ENCODE measurements at places on chromosomes 3 and 15. TPM values are rescaled to one million over a fixed set of nuclear protein-coding genes. Genes with fewer than 3 reads are reported as not detected.

The POC1A gene
- total RNA-seq: 8.3 TPM

The GOLGA8F gene
- total RNA-seq: not detected

The SEMA3G gene
- total RNA-seq: not detected

The TRH gene
- not detected for total RNA-seq

The TRIM42 gene
- total RNA-seq: not detected

DNA sequence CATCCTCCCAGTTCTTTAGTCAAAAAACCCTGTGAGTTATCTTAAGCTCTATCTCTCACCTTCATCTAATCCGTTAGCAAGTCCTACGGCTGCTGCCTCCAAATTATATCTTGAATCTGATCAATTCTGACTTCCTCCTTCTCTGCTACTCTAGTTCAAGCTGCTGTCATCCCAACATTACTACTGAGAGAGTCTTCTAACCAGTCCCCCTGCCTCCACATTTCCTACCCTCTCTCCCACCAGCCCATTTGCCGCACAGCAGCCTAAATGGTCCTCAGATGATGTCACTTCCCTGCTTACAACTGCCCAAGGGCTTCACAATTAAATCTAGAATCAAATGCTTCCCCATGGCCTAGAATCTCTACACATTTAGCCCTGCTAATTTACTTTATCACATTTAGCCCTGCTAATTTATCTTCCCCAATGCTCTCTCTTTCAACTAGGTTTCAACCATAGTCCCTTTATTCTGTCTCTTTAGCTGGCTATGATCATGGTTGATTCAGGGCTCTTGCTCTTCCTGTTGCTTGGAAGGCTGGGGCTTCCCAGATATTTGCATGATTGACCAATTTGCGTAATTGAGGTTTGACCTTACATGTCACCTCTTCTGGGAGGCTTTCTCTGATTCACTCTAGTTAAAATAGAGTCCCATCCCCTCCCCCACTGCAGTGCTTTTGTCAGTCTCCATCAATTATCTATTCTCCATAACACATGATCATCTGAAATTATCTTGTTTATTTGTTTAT lies 11.0 kb upstream of the ARL14 start:
- DNase-seq: peak; percentile 91

DNA sequence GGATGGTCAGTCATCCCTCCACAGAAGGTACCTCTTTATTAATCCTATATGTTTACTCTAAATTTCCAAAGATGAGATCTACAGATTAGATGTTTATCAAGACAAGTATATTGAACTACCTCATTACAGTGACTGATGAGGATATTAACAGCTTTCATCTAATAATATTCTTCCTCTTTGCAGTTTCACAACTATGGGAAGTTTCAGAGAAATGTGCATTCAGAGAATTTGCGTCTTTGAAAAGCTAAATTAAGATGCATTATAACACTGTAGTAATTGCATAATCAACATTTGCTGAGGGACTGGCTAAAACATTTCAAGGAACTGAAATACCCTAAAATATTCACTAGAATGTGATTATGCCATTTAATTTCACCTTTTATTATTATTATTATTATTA lies 46.7 kb downstream of the MCF2L2 start:
- no peak for DNase-seq

DNA sequence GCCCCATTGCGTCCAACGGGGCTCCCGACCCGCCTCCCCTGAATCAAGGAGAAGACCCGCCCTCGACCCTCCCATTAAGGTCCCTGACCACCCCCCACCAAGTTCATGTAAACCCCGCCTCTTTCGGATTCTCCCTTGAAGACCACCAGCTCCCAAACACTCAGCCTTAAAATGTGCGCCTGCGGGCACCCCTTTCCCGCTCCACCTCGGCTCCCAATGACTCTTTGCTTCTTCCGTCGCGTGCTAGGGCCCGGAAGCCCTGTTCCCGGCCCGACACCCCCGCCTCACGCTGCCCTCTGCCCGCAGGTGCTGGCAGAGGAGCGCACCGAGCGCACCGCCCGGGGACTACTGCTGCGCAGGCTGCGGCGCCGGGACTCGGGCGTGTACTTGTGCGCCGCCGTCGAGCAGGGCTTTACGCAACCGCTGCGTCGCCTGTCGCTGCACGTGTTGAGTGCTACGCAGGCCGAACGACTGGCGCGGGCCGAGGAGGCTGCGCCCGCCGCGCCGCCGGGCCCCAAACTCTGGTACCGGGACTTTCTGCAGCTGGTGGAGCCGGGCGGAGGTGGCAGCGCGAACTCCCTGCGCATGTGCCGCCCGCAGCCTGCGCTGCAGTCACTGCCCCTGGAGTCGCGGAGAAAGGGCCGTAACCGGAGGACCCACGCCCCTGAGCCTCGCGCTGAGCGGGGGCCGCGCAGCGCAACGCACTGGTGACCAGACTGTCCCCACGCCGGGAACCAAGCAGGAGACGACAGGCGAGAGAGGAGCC lies 2.7 kb upstream of the LSMEM2 start:
- no peak for DNase-seq

DNA sequence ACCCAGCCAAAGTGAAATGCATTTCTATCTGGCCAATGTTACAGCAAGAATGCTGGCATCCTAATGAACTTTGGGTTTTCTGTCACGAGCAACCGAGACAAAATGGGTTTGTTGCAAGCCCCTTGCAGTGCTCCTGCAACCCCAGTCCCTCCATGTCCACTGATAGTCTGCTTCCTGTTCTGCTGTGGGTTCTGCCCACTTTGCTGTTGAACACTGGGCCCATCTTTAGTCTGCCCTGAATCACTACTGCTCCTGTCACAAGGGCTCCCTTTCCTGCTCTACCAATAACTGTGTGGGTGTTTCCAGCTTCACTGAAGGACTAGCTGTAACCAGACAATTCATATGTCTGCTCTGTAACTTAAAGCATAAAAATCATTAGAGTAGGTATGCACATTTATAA lies 12.7 kb upstream of the OXSR1 start:
- no peak for DNase-seq

GRCh38 chr3:193872265-193872753 lies 263.6 kb upstream of the HES1 start:
- DNase-seq: peak; percentile 98

DNA sequence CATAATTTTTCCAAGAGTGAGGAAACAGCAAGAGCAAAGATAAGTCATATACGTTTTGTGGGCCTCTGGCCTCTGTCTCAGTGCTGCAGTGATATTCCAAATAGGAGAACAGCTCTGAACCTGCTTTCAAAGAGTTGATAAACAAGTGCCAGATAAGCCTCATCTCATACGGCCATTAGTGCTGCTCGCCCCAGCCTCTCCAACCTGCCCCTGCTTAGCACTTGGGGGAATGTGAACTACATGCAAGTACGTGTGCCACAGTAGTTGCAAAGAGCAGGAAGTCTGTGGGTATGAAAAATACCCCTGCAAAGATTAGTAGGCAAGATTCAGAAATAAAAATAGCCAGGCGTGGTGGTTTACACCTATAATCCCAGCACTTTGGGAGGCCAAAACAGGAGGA lies 14.0 kb downstream of the DAPK2 start:
- DNase-seq: no peak

GRCh38 chr3:153103406-153103945 lies 58.5 kb upstream of the RAP2B start:
- no peak for DNase-seq

GRCh38 chr3:114856835-114857234 lies 290.3 kb downstream of the ZBTB20 start:
- no peak for DNase-seq

DNA sequence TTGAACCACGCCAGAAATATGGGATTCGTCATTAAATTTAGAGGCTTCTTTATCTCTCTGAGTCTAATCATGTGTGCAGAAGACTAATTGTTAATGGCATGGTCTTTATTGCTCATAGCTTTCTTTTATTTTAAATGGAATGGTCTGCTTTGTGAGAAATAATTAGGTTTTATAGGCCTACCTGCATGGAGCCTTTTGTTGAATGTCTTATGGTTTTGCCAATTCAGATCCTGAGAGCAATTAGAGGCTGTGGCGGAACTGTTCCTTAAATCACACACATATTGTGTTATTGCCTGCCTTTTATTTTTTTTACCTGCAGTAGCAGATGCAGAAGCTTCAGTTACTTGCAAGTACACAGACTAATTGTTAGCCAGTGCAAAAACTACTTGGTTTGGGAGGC lies 306.2 kb downstream of the NLGN1 start:
- no peak for DNase-seq

- no peak for DNase-seq
Observed at GRCh38 chr3:4687167-4687566, 194.0 kb downstream of the ITPR1 start.

- no peak for DNase-seq
Observed at GRCh38 chr3:123076496-123077418, 9.9 kb downstream of the PDIA5 start.

DNA sequence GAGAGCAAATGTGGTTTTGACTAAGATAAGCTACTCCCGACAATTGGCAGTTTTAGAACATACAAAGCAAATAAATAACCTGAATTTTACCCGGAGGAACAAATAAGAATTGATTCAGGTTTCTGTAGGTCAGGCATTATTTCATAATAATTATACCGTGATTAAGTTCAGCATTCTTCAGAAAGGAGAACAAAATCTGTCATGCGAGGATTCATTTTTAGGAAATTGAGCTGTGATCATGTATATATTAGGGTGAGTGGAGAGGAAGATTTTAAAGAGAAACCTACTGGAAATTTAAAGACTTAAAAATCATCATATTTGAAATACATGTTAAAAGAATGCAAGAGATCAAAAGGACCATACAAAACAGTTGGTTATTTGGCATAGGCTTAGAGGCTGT lies 20.5 kb downstream of the ZNF609 start:
- no peak for DNase-seq

- DNase-seq: no peak
Observed at GRCh38 chr3:62605413-62606068, 232.2 kb upstream of the FEZF2 start.

GRCh38 chr3:17638356-17638755 lies 104.1 kb downstream of the TBC1D5 start:
- DNase-seq: peak; percentile 30

DNA sequence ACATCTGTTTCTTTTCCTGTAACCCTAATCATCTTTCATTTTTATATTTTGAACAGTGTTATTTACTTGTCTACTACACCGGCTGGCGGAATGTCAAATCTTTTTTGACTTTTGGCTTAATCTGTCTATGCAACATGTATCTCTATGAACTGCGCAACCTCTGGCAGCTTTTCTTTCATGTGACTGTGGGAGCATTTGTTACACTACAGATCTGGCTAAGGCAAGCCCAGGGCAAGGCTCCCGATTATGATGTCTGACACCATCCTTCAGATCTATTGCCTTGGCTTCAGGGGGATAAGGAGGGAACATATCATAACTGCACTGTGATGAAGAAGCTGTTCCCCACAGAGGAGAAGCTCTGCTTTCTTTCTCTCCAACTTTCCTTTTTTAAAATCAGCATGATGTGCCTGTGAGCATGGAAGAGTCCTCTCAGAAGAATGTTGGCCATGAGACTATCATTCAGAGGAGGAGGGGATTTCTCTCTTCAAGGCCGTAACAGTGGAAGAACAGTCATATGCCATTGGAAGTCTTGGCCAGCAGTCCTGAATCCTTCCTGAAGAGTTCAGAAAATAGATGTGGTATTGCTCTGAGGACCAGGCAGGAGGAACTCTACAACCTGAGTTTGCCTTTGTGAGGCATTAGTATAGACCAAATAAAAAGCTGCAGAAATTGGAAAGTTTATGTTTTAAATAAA lies 69.9 kb downstream of the SEC22A start:
- DNase-seq: no peak

- DNase-seq: peak; percentile 99
Observed at GRCh38 chr3:125129512-125129997, 73.8 kb upstream of the HEG1 start.

- peak; percentile 17 for DNase-seq
Observed at GRCh38 chr3:122299872-122300460, 25.1 kb upstream of the CSTA start.

DNA sequence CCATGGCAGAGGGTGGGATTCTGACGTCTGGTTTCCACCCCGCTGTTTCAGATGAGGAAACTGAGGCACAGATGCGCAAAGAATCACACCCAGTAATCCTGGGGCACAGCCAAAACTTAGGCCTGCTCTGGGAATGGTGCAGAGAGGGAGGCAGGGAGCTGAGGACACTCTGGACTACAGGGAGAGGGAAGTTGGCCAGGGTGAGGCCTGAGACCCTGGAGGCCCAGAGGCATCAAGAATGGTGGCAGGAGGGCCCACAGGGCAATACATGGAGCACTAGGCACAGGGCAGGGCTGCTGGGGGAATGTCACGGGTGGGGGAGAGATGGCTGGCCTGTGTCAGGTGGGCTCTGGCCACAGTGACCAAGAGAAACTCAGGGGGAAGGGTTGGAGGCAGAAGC lies 63.6 kb downstream of the TLE3 start:
- DNase-seq: no peak

Data from IMR-90 (cell line).